Stimulated activated CD4-positive, alpha-beta T cell treated with anti-CD3 and anti-CD28 coated beads, Interleukin-2, amount 100 ng/mL, for 24 hours (primary cell): ENCODE measurements at places on chromosomes 13 and 19.
A peak's percentile ranks its signal among the peaks of the same experiment; 100 is the strongest.

GRCh38 chr19:40070058-40070457, 14.0 kb upstream of the ZNF780B start:
- no peak for DNase-seq

- DNase-seq: no peak
These were observed 1555.4 kb upstream of the MIR17HG start for GRCh38 chr13:89791971-89792630.

DNA sequence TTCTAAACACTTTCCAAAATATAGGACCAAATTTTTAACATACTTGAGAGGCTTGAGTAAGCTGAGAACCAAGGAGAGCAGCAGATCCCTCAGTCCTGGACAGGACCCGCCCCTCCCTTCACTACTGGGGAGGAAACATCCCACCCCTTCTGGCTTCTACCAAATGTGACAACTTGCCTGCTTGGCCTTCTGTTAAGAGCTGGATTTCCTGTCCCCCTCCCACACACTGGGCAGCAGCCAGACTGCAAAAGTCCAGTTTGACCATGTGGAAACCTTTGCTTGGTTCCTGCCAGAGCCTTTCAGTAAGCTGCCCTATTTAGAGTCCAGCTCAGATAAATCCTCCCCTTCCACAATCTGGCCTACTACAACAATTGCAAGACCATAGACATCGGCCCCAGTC, 84.3 kb downstream of the FGF14 start:
- DNase-seq: no peak

DNA sequence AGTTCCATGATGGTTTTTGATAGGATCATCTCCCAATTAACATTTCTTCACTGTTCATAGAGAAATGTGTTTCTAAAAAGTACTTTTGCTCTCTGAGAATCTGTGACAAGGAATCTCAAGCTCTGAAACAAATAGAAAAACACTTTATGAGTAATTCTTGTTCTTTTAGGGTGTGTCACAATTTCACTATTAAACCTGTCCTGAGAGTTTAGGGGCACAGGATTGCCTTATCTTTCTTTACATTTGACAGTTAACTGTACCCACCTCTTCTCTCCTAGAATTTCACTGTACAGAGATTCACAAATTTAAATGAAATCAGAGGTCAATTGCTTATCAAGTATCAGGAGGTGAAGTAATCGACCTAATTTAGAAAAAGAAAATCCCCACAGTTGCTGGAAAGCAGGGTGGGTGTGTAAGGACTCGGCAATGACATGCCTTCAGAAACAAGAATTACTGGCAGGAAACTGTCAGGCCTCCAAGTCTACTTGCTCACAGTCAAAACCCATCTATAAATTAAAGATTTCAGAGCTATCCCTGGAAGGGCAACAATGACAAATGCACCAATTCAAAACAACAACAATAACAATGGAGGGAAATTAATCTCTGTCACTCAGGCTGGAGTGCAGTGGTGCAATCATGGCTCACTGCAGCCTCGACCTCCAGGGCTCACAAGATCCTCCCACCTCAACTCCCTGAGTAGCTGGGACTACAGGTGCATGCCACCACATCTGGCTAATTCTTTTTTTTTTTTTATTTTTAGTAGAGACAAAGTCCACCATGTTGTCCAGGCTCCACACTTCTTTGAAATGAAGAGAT, 250.2 kb downstream of the ABCC4 start:
- no peak for DNase-seq

DNA sequence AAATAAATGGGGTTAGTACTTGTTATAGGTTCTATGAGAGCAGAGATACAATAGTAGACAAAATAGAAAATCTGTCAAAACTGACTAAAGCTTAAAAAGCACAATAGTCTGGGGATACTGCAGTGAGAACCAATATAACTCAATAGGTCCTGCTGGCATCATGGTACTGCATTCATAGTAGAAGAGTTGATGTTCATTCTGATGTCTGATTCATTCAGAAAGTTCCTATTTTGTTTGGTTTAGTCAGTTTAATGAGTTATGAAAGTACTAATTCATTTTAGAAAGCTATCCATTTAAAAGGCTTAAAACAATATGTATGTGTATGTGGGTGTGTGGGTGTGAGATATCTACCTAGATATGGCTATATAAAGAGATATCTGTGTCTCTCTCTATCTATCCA, 152.8 kb downstream of the LHFPL6 start:
- DNase-seq: no peak

DNA sequence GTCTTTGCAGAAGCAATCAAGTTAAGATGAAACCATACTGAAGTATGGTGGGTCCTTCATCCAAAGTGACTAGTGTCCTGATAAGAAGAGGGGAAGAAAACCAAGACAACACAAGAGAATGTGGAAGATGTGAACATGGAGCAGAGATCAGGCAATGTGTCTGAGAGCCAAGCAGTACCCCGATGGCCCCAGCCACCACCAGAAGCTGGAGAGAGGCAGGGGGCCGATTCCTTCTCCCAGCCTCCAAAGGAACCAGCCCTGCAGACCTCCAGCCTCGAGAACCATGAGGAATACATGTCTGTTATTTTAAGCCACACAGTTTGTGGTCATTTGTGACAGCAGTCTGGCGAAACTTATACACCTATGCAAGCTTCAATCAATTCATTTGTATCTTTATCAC, 93.2 kb downstream of the IRS2 start:
- no peak for DNase-seq

GRCh38 chr13:99847318-99847750, 124.2 kb downstream of the ZIC5 start:
- no peak for DNase-seq

DNA sequence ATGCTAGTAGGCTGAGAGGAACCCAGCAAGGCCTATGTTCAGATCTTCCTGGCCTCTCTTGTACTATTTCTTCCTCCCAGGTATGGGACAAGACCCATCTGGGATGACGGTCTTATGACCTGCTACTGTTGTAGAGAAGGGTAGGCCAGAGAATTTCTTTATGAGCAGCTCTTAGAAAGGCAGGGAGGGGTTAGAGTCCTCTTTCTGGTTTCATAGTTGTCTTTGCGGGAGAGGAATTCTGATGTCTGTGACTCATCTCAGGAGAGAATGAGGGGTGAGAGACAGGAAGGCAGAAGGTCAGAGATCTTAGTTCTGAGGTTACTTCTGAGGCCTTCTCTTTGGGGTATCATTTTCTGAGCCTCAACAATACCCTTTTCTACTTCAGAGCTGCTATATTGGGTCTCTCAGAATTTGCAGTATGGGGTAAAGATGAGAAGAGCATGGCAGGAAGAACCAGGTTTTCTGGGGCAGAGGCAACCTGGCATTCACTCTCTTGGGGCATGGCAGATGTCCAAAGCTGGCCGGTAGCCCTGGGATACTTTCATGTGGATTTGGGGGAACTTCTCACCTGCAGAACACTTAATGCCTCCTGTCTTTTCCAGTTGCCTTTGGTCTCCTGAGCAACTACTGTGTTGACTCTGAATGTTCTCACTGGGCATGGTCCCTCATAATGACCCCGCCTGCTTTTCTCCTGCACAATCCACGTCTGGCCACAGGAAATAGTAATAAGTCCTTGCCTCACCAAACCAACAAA, 154.4 kb downstream of the GGACT start:
- no peak for DNase-seq

GRCh38 chr13:34667286-34668218, 274.5 kb upstream of the NBEA start:
- no peak for DNase-seq

DNA sequence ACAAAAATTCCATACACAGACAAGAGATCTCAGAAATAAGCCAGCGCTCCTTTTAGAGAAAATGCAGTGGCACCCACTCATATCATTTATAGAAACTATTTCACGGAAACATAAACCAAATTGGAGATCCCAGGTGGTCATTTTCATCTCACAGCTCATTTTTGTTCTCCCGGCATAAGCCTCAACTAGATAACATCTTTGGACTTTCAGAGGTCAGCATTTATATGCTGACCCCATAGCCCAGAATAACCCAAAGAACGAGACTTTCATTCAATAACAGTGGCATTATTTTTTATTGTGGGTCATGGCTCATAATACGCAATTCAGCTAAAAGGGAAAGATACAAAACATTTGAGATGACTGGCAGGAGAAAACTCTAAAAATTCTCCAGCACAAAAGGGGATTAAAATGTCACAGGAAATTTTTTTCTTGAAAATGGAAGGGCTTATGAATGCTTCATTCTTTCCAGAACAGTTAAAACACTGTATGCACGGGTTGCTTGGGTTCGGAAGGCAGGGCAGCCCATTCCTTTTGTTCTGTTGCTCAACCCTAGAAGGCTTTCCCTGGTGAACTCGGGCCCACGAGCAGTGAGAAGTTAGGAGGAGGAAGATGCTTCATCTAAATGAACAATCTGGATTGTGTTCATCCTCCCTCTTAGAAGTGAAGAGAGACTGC, 24.0 kb downstream of the STARD13 start:
- no peak for DNase-seq

GRCh38 chr13:60397704-60398378, 821 bp downstream of the TDRD3 start:
- peak; percentile 46 for DNase-seq
